ENCODE measurements at places on chromosomes 6 and 20.

DNA sequence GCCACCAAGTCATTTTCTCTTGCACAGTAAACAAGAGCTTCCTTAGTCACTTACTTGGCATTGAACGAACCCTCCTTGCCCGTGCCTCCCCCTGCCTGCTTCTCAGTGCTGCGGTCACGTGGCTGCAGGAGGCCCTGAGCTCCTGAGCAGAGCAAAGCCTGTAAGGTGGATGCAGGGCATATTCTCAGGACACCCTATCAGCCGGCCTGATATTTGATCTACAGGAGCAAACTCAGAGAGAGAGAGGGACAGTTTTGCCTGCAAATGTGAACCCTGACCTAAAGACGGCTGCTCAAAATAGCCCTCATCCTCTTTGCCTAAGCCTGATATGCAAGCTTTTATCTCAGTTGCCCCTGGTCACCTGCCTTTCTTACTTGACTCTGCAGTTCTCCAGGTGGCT lies 93.0 kb upstream of the POPDC3 start:
- DNase-seq = no peak

- DNase-seq = peak; percentile 91
These were observed 27.2 kb upstream of the POU5F1 start for GRCh38 chr6:31197559-31198305.

DNA sequence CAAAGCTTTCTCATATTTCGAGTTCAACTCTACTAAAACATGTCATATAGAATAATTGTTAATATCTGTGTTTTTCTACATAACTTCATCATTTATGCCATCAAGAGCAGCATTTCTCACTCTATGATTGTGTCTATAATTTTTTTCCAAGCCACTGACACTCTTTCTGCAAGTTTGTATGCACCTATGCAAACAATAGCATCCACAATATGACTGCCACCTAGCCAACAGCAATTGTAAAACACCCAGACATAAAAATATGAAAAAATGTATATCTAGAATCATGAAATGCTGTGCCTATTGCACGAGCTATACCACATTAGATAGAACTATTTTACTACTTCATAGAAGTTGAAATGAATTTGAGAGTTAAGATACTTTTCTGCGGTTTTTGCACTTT lies 286.5 kb upstream of the MARCKS start:
- no peak for DNase-seq

DNA sequence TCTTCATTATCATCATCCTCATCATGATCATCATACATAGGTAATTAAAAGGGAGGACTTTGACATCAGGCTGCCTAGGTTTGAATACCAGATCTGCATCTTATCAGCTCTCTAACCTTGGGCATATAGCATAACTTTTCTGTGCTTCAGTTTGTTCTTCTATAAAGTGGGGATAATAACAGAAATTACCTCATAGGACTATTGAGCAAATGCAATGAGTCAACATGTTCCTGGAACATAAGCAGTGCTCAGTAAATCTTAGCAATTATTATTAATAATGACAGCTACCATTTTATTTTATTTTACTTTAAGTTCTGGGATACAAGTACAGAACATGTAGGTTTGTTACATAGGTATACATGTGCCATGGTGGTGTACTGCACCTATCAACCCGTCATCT lies 7.2 kb downstream of the C20orf202 start:
- no peak for DNase-seq

GRCh38 chr6:21061892-21062291 lies 527.6 kb downstream of the CDKAL1 start:
- no peak for DNase-seq

GRCh38 chr20:24118441-24119175 lies 130.0 kb upstream of the GGTLC1 start:
- DNase-seq = no peak

GRCh38 chr6:36580184-36580526 lies 14.0 kb upstream of the SRSF3 start:
- no peak for DNase-seq

DNA sequence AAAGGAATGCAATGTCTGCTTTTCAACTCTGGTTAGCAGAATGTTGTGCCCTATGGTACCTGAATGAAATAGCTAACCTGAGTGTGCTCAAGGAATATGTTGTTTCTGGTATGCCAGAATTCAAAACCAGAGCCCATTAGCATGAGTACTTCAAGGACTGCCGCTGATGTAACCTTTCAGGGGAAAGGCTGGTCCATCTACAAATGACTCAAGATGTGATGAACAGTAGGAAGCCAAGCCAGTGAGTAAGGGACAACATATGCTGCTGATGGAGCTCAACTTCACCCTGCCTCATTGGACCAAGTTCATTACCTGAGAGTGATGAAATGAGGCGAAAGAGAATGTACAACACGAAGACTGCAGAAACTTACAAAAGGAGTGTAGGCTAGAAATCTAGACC lies 95.7 kb upstream of the BMP2 start:
- no peak for DNase-seq

GRCh38 chr6:16669227-16669626 lies 92.0 kb downstream of the ATXN1 start:
- DNase-seq = peak; percentile 66

DNA sequence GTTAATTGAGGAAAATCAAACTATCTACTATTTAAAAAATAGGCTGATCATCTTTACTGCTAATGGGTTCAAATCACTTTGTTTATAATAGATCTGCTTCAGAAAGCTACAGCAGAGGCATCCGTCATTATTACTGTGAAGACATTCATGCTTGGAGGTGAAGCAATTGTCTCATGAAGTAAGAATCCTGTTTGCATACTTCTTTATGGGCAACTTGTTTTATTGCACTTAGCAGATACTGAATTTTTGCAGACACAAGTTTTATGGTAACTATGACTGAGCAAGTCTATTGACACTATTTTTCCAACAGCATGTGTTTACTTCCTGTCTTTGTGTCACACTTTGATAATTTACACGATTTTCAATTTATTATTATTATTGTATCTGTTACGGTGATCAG lies 573.9 kb downstream of the RFPL4B start:
- no peak for DNase-seq

DNA sequence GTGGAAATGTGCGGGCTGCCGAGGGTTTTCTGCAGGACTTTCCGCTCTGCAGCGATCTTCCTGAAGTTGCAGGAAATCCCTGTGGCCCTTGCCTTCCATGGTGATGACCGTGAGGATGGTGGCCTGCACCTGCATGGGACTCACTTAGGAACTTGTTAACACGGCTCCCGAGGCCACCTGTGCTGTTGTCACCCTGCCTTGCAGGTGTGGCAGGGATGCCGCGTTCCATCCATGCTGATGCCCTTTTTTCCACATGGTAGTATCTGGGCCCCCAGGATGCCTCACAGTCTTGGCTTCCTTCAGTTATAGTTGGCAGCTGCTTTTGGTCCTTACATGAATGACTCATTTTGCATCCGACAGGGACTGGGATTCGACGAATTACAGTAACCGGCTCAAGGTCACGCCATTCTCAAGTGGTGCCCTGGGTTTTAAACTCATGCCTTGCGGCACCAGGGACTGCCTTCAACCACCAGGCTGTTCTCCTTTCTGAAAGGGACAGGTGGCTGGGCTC lies 37.2 kb downstream of the SYNJ2 start:
- DNase-seq = no peak

GRCh38 chr20:43068482-43068881 lies 121.2 kb downstream of the PTPRT start:
- no peak for DNase-seq

- no peak for DNase-seq
These were observed 40.4 kb upstream of the MC3R start for GRCh38 chr20:56208121-56208520.

DNA sequence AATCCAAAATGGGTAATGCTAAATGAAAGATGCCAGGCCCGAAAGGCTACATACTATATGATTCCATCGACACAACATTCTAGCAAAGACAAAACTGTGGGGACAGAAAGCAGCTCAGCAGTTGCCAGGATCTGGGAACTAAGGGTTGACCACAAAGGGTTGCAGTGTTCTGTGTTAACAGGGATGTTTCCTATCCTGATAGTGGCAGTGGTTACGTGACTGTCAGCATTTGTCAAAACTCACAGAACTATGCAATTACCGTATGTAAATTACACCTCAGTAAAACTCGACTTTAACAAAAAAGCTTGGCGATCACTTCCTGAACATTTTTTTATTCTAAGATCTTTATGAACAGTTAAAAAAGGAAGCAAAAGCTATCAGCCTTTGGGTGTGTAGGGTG lies 83.9 kb downstream of the BANF2 start:
- no peak for DNase-seq

DNA sequence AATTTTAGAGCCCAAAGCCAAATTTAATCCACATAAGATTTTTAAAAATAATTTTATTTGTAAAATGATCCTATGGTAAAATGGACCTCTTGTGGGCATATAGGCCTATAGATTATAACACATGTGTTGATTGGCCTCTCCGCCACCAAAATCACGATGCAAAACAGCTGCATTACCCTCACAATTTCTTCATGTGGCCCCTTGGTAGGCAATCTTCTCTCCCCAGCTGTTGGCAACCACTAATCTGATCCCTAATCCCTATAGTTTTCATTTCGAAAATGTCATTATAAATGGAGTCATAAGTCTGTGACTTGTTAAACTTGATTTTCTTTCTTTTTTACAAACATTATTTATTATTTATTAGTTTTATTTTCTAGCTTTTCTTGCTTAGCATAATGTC lies 263.9 kb upstream of the SULF2 start:
- DNase-seq = no peak
